ENCODE measurements at places on chromosomes 2 and 18. TPM values are rescaled to one million over a fixed set of nuclear protein-coding genes. Genes with fewer than 3 reads are reported as not detected.

The CAPN14 gene
- total RNA-seq: not detected

The MOGAT1 gene
- total RNA-seq: not detected

The TUBB8B gene
- total RNA-seq: not detected

The SLC5A7 gene
- total RNA-seq: 0.06 TPM

The ZDBF2 gene
- total RNA-seq: 15.5 TPM

The VSNL1 gene
- 12.1 TPM for total RNA-seq
